NCI-H2171 (cell line): ENCODE measurements at places on chromosomes 13 and 19.

GRCh38 chr19:2187159-2187558 lies 23.4 kb downstream of the DOT1L start:
- no peak for DNase-seq

GRCh38 chr19:58566989-58567388 lies 6.1 kb downstream of the MZF1 start:
- DNase-seq: no peak

GRCh38 chr13:107644136-107644535 lies 571.2 kb downstream of the LIG4 start:
- no peak for DNase-seq

- DNase-seq: no peak
These were observed 2.8 kb upstream of the A1BG start for GRCh38 chr19:58355908-58356765.

DNA sequence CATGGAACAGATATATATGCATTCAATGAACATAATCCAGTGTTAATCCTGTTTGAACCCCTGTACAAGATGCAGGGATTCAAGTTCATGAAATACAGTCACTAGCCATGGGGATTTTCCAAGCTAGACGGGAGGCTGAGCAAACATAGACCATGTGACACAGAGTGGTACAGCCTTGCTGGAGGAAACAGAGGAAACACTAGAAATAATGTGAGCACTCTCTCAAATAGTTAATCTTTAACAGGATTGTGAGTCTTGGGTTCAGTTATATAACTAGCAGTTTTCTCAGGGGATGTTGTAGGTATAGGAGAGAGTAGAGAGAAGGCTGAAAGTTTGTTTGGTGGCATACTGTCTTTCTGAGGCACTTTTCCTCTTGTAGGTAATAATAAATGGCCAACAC lies 13.9 kb upstream of the LGALS16 start:
- no peak for DNase-seq

GRCh38 chr13:94703271-94703670 lies 9.1 kb downstream of the SOX21 start:
- DNase-seq: no peak

- DNase-seq: peak; percentile 52
These were observed 907 bp downstream of the KDELR1 start for GRCh38 chr19:48390188-48391099.

- DNase-seq: peak; percentile 84
These were observed 1.7 kb downstream of the UBXN6 start for GRCh38 chr19:4455719-4456475.

- no peak for DNase-seq
These were observed 92.0 kb upstream of the WASF3 start for GRCh38 chr13:26465514-26465913.

DNA sequence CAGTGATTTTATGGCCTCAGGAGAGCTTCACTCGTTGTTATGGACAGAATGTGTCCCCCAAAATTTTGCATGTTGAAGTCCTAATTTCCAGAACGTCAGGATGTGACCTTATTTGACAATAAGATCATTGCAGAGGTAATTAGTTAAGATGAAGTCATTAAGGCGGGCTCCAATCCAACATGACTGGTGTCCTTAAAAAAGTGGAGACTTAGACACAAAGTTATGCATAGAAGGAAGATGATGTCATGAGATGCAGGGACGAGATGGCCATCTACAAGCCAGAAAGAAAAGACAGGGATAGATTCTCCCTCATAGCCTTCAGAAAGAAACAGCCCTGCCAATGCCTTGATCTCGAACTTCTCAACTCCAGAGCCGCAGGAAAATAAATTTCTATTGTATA lies 25.8 kb upstream of the SPATA13 start:
- no peak for DNase-seq

DNA sequence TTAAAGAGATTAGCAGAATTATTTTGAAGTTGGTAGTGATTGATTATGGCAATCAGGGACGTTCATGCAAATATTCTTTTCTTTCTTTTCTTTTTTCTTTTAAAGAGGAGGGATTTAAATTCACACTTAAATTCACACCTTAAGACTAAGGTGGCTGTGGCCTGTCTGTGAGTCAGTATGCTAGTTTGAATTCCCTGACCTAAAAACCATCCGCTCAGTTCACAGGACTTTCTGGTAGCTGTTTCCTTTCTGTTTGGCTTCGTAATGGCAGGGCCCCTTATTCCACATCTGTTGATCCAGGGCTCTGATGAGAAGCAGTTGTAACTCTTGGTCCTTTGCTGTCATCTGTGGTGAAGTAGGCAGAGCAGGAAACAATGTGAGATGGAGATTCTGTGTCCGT lies 7.5 kb downstream of the TNFSF11 start:
- DNase-seq: no peak

DNA sequence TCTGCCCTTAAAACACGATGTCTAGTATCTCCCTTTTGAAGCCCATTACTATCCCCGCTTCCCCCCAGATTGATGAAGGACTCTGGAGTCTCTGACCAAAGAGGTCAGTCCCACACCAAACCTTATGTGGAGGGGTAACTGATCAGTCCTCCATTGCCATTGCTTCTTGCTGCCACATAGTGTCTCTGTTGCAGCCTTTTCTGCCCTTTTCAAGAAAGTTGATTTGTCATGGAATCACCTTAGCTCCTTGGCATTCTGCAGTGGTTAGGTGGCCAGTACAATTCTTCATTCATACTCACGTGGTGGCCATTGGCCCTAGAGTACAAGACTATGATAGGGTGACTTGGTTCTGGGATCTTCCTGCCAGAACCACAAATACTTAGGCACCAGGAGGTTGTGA lies 8.4 kb upstream of the HTR2A start:
- no peak for DNase-seq

DNA sequence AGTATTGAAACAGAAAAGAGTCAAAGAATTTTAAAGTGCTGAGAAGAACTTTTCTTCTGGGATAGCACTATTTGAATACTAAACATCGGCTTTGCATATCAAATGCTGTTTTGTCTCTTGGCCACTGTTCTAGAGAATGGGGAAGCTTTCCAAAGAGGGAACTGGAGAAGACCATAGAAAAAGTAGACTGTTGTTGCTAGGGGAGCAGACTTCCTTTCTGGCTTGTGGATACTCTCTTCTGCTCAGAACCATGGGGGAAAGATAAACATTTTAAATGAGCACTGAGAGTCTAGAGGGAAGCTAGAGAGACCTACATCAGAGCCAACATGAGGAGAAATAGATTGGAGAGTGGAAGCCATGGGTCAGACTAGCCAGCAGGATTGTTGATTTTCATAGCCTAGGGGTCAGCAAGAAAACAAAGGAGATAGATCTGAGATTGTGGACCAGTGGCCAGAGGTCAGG lies 315.7 kb downstream of the KCTD12 start:
- no peak for DNase-seq

GRCh38 chr13:62781866-62782265 lies 1366.2 kb upstream of the PCDH20 start:
- no peak for DNase-seq

DNA sequence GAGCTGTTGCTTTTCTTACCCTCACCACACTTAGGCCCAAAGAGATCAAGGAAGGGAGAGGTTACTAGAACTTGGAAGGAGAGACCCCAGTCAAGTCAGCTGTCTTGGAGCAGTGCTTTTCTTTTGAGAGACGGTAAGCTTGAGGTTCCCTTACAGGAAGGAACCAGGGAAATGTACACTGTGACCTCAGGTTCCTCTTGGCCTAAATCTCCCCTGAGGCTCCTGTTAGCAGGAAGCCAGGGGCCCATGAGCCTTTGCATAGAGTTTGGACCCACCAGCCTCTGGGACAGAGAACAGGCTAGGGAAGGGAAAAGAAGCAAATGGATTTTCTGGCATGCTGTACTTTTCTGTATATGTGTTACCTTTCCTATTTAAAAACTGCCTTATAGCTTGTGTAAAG lies 5.9 kb upstream of the GPR18 start:
- no peak for DNase-seq

DNA sequence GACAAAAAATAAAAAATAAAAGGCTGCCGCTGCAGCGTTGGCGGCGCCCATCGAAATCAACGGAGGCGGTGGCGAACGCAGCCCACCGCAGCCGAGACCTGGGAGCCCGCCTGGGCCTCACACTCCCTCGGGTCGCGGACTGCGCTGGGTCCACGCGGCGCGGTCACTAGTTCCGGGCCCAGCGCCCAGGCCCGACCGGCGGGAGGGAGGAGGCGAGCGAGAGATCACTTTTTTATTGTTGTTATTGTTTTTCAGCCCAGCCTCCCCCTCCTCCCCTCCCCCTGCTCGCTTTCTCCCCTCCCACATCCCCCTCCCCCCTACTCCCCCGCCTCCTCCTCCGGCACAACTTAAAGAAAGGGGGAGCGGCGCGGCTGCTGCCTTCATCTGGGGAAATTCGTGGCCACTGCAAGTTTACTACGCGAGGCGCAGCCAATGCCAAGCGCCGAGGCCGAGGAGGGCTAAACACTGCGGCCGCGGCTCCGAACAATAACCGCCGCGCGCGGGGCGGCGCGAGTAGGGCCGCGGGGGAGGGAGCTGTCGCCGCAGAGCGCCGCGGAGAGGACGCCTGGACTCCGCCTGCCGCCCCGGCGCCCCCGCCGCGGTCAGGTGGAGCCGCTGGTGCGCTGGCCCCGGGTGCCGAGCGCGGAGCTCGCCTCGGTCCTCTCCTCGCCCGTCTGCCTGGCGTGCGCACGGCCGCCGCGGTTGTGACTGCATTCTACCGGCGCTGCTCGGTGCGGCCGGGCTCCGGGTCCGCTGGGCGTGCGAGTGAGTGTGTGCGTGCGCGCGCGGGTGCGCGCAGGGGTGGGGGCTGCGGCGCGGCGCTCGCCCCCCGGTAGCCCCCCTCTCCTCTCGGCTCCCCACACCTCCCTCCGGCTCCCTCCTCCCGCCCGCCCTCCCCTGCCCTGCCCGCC lies 505 bp upstream of the ZIC2 start:
- peak; percentile 74 for DNase-seq

- DNase-seq: no peak
These were observed 13.2 kb upstream of the MED4 start for GRCh38 chr13:48108106-48108505.

GRCh38 chr19:6099599-6099998 lies 10.7 kb downstream of the RFX2 start:
- DNase-seq: peak; percentile 85

GRCh38 chr19:30070198-30070967 lies 128.3 kb downstream of the URI1 start:
- no peak for DNase-seq

DNA sequence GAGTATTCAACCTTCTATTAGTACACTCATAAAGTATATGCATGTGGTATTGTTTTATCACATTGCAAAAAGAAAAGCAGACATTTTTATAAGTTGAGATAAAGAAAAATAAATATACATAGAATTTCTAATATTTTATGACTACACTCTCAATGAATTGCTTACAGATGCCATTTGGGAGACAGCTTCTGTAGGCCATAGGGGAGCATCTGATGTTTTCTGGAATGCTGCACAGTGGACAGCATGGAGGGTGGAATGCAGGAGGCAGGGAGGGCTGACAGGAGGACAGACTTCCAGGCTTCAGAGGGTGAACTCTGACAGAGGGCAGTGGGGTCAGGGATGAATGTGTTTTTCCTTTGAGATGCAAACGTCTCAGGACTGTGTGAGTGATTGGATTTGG lies 45.8 kb downstream of the MIPEP start:
- DNase-seq: no peak

GRCh38 chr19:55041627-55042343 lies 3.7 kb upstream of the GP6 start:
- no peak for DNase-seq

DNA sequence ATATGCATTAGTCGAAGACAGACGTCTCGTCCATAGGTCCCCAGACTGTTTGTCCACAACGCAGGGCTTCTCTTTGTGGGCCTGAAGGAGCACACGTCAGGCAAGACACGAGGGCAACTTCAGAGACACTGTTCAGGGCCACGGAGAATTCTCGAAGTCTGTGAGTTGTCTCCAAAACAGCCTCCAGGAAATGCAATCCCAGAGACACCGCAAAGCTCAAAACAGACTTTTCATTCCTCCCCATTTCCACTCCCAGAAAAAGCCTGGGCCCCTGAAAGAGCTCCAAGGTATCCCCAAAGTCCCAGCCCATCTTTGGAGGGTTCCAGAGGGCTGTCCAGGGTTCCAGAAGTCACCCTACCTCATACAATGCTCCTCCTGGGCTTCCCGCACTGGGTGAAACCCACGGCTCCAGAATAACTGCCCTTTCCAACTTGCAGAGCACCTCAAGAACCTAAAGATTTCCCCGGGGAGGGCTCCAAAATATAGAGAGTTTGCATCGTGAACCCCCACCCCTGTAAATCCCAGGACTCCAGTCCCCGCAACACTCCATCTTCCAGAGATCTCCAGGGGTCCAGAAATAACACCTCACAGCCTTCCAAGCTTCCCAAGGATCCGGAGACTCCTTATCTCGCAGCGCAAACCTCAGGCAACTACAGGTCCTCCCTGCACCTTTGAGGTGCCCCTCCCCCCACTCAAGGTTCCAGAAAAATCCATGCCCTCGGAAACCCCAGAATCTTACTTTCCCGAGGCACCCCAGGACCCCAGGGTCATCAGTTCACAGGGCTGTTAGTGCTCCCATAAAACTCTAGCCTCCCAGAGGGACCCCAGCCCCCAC lies 687 bp upstream of the FTL start:
- no peak for DNase-seq

- no peak for DNase-seq
These were observed 8.1 kb downstream of the URAD start for GRCh38 chr13:27980280-27980998.

DNA sequence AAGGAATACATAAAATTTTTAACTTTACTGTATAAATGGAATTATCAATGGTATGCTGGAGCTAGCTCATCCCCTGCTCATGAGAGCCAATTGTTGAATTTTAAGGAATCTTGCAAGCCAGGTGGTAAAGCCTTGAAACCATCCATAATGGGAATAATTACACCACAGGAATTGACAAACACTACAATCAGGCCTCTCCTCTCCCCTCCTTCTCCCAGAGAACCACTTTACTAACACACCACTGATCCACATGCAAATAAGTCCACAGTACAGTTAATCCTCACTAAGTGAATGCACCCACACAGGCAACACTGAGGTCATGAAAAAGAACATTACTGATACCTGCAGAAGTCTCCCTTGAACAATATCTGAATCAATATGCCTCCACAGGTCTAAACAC lies 140.5 kb downstream of the KLF12 start:
- DNase-seq: no peak

DNA sequence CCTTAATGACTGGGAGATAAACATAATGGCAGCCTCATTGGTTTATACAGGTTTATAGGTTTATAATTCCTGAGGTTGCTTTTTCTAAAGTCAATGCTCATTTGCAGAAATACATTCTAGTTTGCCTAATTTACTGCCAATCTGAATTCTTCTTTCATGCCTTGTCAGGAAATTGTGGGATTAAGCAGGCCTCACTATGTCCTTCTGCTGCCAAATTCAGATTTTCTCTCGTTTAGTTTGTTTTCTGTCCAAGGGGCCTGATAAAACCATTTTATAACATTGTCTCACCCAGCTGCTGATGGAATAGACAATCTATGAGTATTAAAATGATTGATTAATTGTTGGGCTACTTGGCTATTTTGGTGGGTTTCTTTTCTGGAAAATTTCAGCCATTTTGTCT lies 42.4 kb upstream of the OBI1 start:
- DNase-seq: no peak

GRCh38 chr13:93224535-93224934 lies 2.1 kb upstream of the GPC6 start:
- DNase-seq: no peak
